Fibroblast of skin of right quadriceps (primary cell): ENCODE measurements at places on chromosomes 7 and 10.

- peak; percentile 53 for DNase-seq
Measured at GRCh38 chr10:20094226-20094976, 278.2 kb downstream of the PLXDC2 start.

DNA sequence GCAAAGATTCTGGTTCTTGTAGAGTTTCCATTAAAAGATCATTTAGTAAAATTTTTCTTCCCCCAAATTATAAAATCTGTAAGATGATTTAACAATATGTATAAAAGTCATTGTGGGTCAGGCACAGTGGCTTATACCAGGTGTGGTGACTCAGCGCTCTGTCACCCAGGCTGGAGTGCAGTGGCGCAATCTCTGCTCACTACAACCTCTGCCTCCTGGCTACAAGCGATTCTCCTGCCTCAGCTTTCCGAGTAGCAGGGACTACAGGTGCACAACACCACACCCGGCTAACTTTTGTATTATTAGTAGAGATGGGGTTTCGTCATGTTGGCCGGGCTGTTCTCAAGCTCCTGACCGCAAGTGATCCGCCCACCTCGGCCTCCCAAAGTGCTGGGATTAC lies 68.0 kb downstream of the SEPTIN14 start:
- no peak for DNase-seq

DNA sequence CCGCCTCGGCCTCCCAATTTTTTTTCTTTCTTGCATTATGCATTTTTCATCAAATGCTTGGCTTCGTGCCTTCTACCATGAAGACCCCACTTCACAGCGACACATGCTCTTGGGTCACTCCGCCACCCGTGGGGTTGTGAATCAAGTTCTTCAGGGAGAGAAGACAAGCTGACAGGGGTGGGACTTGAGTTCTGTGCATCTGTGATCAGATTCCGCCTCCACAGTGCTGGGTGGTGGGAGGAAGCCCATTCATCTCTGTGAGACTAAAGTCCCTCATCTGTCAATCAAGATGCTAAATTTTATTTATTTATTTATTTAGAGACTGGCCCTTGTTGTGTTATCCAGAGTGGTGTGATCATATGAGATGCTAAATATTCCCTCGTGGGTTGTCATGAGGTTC lies 333.0 kb downstream of the DPP6 start:
- no peak for DNase-seq

DNA sequence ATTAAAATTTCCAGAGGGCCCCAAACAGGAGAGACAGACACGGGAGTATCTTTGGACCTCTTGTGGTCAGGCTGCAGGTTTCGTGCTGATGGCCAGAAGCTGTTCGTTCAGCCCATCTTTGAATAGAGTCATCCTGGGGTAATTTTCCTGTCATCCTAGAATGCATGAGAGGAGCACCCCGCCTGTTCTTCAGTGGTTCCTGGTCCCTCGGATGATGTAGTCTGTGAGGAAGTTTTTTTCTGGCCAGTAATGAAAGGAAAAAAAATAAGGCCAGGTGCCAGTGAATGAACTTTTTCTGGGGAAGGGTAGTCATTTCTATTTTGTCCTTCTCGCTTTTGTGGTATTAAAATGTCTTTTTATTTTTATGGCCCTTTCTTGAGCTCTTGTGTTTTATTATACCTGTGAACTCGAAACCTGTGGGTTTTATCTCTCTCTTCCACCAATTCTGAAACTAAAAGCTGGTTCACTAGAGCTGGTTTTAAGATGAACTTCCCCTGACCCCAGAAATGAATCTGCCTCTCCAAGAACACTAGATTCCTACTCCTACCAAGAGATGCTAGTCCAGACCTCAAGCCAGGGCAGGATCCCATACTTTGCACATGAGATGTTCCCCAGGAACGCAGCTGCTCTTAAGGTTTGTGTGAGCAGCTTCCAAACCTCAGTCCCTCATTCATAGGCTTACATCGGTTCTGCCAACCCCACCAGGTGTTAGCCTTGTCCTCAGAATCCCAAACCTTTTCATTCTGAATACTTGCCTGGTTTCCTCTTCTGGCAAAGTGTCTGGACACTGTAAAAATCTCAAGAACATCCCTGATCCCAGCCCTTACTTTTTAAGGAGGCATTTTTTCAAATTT lies 15.4 kb upstream of the MEST start:
- DNase-seq, result peak; percentile 34

DNA sequence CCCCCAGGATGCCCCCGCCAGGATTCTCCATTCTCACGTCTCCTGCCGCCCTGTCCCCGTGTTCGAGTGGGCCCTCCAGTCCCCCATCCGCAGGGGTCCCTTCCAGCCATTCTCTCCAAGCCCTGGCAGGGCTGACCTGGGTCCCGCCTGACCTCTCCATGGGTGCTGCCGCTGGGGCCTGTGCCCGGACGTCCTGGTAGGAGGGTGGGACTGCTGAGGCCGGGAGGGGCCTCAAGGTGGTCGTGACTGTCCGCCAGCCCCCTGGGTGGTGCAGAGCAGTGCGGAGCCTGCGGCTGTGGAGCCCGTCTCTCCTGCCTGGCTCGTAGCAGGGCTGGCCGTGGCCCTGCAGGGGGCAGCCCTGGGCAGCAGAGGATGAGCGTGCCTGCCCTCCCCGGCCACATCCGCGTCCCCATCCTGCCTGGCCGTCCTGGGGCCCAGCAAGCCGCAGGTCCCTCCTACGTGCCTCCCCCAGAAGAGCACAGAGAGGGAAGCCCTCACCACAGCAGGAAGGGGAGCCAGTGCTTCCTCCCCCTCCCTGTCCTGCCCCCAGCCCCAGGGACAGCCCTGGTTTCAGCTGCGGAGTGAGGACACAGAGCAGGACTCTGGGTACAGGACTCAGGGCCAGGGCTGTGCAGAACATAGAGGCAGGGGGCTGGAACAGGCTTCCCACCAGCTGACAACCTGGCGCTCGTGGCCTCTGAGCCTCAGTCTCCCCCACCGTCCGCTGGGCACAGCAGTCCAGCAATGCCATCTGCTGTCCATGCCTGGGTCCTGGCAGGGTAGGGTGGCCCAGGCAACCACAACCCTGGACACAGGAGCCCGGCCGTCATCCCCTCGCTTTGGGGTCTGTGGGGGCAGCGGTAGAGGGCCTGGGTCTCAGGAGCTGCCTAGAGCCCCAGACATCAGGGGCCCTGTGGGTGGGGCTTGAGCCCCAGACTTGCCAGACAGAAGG lies 1.5 kb upstream of the GRIFIN start:
- peak; percentile 51 for DNase-seq

DNA sequence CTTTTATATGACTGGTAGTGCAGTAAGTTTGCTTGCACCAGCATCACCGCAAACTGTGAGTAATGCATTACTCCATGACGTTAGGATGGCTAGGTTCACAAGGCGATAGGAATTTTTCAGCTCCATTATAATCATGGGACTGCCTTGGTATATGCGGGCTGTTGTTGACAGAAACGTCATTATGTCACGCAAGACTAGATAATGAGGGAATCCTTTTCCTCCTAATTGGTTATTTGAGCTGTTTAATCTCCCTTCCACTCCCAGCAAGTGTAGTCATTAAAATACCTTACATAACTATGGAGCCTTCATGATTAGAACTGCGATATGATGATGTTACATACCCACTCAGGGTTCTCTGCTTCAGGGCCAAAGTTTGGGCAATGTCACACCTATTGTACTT lies 17.3 kb downstream of the KLLN start:
- DNase-seq, result peak; percentile 47
